ENCODE measurements at places on chromosomes 6 and 20.

GRCh38 chr6:57267586-57268293 is 45.6 kb upstream of the RAB23 start:
- peak; percentile 60 for DNase-seq

DNA sequence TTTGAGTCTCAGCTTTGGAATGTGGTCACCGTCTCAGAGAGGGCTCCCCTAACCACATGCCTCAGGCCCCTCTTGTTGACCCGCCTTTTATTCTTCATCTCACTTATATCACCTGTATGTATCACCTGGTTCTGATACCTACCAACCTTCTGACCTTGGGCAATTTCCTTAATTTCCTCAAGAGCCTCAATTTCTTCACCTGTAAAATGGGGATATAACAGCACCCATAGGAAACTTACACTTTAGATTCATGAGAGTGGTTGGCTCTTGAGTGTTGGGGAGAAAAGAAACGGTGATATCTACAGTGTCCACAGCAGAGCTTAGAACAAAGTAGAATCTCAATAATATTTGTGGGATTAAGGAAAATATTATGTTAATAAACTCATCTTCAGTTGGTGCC is 4.0 kb upstream of the DDX27 start:
- DNase-seq, result no peak

- peak; percentile 70 for DNase-seq
Measured at GRCh38 chr6:26420688-26421171, 18.7 kb downstream of the BTN3A1 start.

GRCh38 chr20:54189630-54190029 is 15.8 kb upstream of the CYP24A1 start:
- DNase-seq, result no peak

DNA sequence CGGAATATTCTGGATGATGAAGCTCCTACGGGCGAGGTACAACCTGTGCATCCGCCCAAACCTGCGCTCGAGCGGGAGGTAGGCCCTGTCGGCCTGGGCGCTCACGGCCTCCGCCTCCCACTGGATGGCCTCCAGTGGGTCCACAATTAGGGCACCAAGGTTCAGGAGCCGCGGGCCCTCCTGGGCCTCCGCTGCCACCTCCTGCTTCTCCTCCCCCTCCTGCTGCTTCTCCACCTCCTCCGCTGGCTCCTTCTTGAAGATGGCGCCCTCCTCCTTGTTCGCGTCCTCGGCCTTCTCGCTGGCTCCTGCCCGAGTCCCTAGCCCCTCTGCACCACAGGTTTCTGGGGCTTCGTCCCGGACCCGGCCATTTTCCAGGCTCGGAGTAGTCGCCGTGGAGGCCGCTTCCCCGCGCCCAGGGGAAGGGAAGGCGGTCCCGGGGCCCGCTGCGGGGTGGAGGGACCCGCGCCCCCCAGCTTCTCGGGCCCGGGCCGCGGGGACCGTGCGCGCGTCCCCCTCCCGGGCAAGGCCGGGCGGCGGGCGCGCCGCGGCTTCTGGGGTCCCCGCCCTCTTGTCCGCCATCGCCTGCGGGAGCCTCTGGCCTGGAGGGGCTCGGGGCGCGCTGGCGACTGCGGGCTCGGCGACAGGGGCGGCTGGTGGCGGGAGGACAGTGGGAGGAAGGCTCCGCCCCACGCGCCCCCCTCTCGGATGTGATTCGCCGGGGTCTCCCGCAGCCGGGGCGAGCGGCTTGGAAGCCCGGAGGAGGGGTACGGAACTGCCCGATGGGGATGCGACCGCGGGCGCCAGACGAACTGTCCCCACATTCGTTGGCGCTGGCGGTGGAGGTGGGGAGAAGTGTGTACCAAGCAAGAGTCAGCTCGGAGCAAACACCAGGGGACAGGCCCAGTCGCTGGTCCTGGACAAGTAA is 17.6 kb downstream of the PLAGL2 start:
- DNase-seq, result no peak

- DNase-seq, result no peak
Measured at GRCh38 chr6:43890197-43891062, 120.4 kb downstream of the VEGFA start.

DNA sequence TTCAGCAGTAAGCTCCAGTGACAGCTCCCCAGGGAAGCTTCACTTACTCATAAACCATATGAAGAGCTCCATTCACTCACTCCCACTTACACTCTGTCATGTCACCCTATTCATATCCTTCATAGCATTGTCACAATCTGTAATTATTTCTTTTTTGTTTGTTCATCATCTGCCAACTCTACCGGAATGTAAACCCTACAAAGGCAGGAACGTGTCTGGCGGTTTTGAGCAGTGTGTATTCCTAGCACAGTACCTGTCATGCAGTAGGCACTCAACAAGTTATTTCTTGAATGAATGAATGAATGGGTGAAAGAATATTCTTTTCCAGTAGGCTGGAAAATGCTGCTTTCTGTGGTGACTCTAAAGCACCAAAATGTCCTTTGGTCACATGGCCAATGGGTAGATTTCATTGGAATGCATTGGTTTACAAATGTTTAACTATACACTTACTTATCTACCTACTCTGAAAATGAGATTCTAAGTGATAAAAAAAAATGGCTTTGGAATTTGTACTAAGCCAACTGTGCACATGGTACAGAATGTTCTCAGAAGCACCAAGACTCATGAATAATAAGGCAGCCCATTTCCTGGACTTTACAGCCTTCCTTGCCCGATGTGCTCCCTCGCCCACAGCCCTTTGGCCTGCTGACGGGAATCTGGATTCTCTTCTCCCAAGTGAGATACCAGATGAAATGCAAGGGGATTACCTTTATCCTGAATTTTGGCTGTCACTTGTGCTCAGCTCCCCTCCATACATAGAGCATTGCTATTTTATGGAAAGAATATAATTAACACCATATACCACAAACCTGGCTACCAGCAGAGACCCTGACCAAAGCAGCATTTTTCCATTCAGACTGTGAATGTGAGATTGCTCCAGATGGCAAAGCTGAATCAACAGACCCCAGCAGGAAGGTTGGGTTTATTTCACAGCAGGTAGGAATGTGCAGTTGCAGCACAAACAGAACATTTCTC is 273.3 kb downstream of the ALDH8A1 start:
- DNase-seq, result no peak

DNA sequence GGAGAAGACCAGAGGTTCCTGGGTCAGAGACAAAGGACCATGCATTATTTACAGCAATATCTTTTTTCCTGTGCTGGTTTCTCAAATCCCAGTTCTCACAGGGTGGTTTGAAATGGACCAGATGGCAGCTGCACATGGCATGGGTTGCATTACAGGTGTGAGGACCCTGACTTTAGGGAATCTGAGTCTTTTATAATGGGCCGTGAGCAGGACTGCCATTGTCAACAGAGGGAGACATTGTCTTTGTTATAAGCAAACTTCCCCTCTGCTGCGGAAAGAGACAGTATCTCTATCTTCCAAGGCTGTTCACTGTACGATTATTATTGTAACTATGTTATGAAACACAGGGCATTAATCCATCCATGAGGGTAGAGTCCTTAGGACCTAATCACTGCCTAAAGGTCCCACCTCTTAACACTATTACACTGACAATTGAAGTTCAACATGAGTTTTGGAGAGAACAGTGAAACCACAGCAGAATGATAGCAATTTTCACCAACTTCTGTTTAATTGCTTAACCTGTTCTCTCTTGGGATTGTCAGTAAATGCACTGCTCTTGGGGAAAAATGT is 156.1 kb upstream of the AGPAT4 start:
- DNase-seq, result no peak
